ENCODE measurements at places on chromosomes 2 and 18.

- peak; percentile 3 for DNase-seq
Measured at GRCh38 chr2:133561045-133561852, 7.0 kb downstream of the NCKAP5 start.

DNA sequence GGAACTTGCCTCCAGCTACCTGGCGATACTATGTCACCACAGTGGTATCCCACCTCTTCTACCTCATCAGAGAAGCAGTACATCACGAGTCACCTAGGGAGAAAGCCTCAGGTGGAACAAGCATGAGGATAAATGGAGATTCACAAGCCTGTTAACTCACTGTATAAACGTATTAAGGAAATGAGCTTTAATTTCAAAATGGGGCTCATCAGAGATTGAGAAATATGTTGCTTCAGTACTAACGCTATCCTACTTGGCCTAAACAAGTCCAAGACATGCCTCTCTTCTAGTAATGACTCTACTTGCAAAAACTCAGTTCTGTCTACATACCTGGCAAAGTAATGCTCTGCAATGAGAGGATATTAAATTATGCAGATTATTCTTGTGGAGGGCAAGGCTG lies 4.3 kb downstream of the SLC39A6 start:
- DNase-seq = no peak

- no peak for DNase-seq
Measured at GRCh38 chr2:124887466-124887865, 862.4 kb downstream of the CNTNAP5 start.

DNA sequence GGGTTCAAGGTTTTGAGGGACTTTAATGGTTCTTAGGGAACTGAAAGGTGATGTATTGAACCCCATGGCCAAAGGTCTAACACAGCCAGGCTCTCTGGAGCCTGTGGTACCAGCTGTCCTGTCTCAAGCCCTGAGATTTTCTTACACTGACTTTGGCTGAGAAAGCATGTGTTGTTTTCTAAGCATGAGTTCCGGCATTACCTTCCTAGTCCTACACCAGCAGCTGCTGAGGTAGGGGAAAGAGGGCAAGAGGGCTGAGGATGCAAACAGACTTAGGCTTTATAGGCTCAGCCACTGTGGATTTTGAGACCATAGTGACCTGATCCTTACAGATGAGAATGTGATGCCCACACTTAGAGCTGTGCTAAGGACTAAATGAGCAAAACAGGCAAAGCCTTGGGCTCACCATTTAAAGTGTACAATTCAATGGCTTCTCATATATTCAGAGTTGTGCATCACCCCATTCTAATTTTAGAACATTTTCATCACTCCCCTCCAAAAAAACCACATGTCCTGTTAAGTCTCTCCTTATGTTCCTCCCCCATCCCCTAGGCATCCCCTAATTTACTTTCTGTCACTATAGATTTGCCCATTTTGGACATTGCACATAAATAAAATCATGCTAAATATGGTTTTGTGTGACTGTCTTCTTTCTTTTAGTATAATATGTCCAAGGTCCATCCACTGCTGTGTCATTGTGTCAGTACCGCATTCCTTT lies 99.7 kb upstream of the OTOS start:
- no peak for DNase-seq

DNA sequence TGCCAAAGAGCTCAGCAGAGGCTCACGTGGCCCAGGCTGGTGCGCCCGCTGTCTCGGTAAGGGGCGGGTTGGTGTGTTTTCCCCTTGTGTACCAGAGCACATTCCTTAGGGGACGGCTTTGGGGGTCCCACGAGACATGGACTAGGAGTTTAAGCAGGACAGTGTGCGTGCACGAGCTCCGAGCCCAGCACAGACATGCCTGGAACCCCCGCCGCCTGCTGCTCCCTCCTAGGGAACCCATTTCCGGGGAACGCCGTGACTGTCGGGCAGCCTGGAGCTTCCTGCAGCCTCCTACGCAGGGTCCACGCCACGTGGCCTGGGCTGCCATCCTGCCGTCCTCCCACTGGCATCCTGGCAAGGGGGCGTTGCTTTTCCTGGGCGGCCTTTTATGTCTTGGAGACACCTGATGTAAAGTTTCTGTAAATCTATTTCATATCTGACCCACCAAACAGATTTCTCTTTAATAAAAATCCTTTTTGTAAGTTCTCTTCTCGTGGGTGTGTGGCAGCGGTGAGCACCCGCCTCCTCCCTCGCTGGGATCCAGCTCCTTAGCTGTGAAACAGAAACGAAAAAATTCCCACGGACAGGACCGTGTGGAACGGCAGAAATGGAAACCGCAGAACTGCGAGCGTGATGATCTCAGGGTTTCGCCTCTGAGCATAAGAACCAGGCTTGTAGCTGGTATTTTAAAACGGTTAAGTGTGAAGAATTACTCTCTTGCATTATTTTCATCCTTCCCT lies 43.5 kb upstream of the KCNG2 start:
- DNase-seq = no peak

GRCh38 chr2:69816923-69817542 lies 12.4 kb upstream of the GMCL1 start:
- peak; percentile 89 for DNase-seq

DNA sequence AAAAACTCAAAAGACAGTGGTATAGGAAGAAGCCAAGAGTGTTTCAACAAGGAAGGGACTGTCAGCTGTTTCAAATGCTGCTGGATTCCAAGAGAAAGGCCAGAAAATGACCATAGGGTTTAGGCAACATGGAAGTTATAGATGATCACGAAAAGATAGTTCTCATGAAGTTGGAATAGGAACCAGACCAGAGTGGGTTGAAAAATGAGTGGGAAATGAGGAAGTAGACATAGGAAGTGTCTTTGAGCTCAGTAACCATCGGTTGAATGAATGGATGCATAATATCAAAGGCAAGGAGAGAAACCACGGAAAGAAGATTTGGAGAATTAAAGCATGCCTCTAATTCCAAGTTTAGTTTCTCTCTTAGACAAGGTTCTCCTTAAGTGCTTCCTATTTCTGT lies 1.3 kb downstream of the NCAPH start:
- DNase-seq = no peak

GRCh38 chr2:88080545-88080944 lies 12.9 kb downstream of the SMYD1 start:
- DNase-seq = no peak

DNA sequence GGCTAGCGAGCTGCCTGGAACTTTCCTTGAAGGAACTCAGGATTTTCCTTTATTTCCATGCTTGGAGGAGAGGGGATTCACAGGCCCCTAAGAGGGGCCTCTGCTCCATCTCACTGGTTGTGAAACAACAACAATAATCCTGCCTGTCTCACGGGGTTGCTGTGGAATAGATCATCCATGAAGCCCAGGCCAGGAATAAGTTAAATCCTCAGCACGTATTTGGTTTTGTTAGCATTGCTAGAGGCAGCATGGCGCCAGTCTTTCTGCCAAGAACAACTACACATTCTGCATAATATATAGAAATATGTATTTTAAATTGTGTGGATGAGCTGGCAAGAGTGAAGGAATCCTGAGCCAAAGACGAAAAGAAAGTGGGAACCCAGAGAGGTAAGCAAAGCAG lies 80.8 kb upstream of the L3MBTL4 start:
- DNase-seq = no peak

DNA sequence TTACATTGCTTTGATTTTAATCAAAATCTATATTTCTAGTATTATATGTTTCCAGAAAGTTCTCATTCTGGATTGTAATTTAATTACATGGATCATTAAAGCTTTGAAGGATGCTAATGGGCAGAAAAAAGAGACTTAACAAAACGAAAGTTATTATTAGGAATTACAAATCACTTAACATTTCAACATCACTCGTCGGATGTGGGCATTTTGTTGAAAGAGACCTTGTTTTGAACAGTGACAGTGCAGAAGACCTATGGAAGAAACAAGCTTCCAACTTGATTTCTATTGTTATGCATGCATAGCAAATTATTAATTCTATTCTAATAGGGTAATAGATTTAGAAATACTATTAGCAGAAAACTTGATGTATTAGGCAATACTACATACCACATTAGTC lies 31.4 kb upstream of the DARS1 start:
- no peak for DNase-seq

GRCh38 chr18:2898186-2898640 lies 51.4 kb downstream of the EMILIN2 start:
- DNase-seq = no peak

DNA sequence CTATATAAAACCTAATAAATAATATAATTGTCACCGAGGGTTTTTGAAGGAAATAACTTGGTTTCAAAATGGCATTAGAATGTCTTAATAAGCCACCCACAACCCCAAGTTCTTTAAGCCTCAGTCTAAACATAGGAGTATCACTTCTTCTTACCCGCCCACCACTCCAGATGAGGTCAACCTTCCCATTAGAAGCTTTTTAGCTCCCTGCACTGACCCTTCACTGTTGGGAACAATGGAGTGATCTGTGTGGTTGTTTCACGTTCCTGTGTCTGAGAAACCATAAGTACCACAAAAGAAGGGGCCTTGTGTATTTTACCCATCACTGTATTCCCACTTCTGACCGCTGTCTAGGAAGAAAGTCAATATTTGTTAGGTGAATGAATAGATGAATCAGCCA lies 326.3 kb upstream of the ZNF521 start:
- DNase-seq = no peak

DNA sequence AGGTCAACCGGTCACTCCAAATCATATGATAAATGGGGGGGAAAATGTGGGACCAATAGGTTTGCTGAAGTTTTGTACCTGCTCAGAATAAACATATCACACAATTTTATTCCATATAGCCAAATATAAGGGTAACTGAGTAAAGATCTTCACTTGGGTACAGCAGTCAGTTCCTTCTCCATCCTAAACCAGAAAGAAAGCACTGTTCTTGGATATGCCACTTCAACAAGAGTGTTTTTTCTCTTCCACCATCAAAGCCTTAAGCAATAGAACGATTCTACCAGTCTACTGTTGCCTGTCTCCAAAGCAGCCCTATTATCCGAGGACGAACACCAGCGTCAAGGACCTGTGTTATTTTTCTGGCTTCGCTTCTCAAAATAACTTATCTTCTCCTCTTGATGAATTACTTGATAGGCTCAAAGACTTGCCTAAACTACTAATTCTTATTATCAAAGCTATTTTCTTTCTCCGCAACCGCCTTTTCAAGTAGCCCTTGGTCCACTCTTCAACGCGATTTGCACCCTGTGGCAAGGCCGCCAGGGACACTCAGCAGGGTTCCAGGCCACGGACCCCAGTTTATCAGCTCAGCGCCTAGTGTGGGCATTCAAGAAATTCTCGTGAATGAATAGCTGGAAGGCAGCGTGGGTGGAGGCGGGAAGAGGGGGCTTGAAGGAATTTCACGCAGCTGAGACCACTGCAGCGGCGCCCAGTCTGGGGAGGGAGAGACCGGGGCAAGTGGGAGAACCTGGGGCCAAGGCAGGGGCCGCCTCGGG lies 646 bp downstream of the ALS2 start:
- DNase-seq = peak; percentile 7

- no peak for DNase-seq
Measured at GRCh38 chr2:56287974-56288373, 104.2 kb downstream of the CCDC85A start.

- no peak for DNase-seq
Measured at GRCh38 chr2:24082787-24083566, 1.7 kb downstream of the TP53I3 start.

DNA sequence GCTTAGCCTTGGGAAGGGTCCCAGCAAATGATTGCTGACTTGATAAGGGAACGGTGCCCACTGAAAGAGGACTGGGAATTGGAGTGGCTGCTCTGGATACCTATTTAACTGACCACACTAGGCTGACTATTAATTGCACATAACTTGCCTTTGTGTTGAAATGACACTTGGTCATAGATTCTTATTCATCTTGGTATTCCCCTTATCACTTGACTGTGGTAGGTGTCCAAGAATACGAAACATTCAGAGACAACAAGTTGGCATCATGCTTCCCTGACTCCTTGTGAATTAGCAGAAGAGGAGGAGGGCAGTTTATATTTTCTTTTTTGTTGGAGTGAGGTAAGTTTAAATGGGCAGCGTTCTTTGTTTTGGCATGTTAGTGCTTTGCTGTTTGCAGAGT lies 13.4 kb downstream of the FMNL2 start:
- DNase-seq = no peak

- DNase-seq = no peak
Measured at GRCh38 chr2:191946471-191947182, 99.7 kb upstream of the CAVIN2 start.

DNA sequence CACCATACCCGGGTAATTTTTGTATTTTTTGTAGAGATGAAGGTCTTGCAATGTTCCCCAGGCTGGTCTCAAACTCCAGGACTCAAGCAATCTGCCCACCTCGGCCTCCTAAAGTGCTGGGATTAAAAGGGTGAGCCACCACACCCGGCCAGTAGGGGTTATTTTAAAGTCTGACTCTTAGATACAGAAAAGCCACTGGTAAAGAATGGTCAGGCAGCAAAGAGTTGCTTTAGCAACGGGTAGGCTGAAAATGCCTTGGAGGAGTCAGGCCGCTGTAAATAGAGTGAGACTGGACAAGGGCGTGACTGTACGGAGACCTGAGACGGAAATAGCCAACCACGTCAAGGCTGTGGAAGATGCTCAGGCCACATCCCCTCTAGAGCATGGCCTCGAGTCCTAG lies 54.2 kb downstream of the ACKR3 start:
- DNase-seq = no peak

GRCh38 chr2:176642074-176642473 lies 372.8 kb downstream of the MTX2 start:
- DNase-seq = no peak

- DNase-seq = peak; percentile 5
Measured at GRCh38 chr2:122191331-122191730, 435.9 kb downstream of the TSN start.

DNA sequence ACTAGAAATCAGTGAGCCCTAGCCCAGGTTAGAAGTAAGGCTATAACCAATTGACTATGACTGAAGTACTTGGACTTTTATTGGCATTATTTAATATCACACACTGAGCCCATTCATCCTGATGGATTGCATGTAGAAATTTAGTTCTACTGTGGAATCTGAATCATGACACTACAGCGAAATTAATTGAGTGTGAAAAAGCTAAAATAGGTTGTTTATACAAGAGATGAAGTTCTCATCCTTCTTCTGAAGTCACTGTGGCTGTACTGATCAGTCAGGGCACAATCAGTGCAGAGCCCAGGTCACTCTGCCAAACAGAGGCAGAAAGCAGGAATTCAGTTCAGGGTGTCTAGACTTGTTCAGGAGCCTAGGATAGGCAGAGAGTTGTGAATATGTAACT lies 158.9 kb downstream of the BABAM2 start:
- no peak for DNase-seq

- peak; percentile 50 for DNase-seq
Measured at GRCh38 chr2:61238219-61239012, 76.4 kb downstream of the C2orf74 start.

GRCh38 chr2:164903204-164903603 lies 52.1 kb downstream of the SLC38A11 start:
- no peak for DNase-seq

GRCh38 chr2:232353096-232353495 lies 25.5 kb upstream of the ALPP start:
- no peak for DNase-seq

DNA sequence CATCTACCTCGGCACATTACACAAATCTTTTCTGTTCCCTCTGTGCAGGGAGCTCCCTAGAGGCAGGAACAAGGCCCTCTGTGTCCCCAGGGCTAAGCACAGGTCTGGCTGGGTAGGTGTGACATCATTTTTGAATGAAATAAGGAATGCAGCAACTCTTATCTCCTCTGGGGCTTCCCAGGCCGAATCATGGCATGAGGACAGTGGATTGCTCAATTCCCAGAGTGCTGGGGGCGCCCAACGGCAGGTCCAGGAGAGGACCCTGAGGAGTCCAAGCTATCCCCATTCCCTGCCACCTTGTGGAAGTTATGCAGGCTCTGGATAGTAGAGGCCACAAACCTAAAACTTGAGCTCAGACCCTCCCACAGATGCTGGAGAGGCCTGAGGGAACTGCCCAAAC lies 158.0 kb upstream of the RAB6C start:
- no peak for DNase-seq

All from activated CD4-positive, alpha-beta T cell treated with anti-CD3 and anti-CD28 coated beads, Interleukin-2, Interleukin-6, amounts not matched to agents 100 ng/mL and 50 ng/mL, durations not matched to agents 16 hours and 8 hours (primary cell).